ENCODE measurements at places on chromosomes 3 and 15.

- DNase-seq, result no peak
These were observed 3.0 kb downstream of the HDC start for GRCh38 chr15:50262533-50262932.

DNA sequence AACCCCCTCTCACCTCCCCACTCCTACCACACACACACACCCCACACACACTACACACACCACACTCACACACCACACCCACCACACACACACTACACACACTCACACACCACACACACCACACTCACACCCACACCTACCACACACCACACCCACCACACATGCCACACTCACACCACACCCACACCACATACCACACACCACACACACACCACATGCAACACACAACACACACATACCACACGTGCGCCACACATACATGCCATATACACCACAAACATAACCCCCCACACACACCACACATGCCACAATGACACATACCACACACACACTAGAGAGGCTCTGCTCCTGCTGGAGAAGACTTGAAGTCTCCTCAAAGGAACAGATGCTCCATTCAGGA lies 5.9 kb upstream of the ITPKA start:
- DNase-seq, result no peak

- no peak for DNase-seq
These were observed 34.7 kb upstream of the GCSAM start for GRCh38 chr3:112167758-112168157.

DNA sequence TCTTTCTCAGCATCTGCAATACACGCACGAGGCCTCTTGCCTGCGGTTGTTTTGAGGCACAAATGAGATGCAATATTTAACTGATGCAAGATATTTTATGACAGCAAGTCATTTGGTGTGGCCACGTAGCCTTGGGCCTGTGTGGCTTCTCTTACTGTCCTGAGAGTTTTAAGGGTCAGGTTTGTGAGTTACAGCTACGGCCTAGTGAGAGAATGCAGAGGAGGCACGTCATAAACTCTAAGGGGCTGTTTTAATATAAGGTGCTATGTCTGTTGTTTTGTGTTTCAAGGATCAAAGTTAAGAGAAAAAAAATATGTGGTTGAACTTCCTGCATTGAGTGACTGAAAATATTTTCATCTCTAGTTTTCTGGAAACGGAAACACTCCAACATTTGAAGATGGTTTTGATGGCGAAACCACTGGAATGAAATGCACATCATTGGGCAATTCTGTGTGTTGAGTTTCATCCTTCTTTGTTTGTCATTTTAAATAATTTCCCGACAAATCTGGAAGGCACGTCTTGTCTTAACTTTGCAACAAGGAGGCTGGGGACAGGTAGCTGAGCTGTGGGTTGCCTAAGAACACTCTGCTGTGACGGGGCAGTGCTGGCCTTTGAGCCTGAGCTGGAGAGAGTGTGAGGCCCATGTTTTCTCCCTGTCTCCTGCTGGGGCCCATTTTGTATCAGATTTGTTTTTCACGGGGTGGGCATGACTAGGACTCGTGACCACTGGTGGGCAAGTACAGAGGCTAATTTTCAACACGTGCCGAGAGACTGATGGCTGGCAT lies 5.1 kb downstream of the APBA2 start:
- no peak for DNase-seq

GRCh38 chr3:179179256-179179655 lies 31.1 kb downstream of the PIK3CA start:
- no peak for DNase-seq

DNA sequence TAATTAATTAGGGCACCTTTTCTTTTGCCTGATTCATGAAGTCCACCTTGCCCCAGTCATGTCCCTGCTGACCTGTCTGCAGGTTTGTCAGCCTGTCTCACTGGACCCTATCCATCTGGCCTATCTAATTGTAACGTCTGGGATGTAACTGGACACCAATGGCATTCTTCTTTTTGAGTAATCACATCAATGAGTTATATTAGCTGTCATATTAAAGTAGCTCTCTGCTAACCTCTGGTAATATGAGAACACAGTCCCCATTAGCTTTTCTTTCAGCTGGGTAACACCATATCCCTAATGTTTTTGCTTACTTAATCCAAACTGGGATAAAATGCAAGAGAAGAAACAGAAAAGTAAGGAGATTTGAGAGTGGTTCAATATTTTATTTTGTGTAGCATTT lies 166.2 kb upstream of the VEPH1 start:
- DNase-seq, result no peak

- peak; percentile 18 for DNase-seq
These were observed 1.7 kb downstream of the RAB11A start for GRCh38 chr15:65870889-65871533.

DNA sequence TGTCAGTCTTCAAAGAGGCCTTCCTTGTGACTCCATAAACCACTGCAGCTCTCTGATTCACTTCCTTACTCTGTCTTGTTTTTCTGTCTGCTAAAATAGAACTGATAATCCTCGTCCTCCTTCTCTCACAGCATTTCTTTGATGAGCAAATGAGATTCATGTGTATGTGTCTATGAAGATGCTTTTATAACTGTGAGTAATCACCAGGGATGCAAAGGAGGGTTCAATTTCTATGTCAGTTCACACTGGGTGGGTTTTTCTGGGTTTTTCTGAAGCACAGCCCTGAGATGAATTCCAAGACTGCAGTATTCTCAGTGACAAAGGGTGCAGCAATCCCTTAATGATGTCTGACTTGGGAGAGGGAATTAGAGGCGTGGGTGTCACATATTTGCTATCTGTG lies 746.6 kb upstream of the CFAP20DC start:
- no peak for DNase-seq

GRCh38 chr3:99366663-99367429 lies 271.5 kb upstream of the COL8A1 start:
- no peak for DNase-seq

DNA sequence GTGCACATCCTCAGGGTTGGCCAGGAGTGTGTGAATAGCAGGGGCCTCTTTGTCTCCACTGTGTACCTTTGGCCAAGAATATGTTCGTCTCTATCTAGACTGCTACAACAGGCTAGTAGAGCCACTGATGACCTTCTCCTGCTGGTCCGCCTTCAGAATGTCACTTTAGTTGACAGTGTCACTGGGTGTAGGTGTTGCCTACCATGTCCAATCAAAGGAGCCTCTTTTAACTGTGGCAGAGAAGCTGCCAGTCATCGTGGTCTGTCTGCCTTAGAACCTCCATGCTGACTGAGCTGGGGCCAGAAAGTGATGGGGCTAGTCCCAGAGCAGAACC lies 40.1 kb downstream of the OXSR1 start:
- DNase-seq, result no peak

GRCh38 chr15:27797765-27798164 lies 301.4 kb downstream of the OCA2 start:
- DNase-seq, result no peak

DNA sequence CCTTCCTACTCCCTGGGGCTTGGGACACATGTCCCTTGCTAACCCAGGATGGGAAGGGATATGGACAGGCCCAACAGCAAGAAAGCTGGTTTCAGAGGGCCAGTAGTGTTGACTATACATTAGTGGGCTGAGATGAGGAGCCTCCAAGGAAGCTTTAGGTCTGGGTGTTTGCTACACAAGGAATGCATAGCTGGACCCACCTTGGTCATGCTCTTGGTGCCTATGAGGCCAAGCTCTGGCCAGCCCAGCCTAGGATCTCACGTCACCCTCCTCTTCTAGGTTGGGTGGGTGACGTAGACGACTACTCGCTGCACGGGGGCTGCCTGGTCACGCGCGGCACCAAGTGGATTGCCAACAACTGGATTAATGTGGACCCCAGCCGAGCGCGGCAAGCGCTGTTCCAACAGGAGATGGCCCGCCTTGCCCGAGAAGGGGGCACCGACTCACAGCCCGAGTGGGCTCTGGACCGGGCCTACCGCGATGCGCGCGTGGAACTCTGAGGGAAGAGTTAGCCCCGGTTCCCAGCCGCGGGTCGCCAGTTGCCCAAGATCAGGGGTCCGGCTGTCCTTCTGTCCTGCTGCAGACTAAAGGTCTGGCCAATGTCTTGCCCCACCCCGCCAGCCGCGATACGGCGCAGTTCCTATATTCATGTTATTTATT lies 653 bp upstream of the WDR6 start:
- no peak for DNase-seq

DNA sequence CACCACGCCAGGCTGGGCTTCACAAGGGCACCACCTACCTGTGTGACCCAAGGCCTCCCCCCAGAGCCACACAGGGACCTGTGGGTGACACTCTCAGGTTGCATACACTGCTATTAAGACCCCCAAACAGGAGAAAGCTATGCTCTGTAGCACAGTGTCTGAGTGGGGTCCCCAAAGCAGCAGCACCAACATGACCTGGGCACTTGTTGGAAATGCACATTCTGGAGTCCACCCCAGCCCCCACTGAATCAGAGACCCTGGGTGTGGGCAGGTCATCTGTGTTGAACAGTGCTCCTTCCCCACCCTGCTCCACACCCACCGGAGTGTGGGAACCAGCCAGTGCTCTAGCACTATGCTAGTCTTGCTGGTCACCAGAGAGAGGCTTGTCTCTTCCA lies 76.1 kb downstream of the ADAMTS17 start:
- DNase-seq, result no peak

DNA sequence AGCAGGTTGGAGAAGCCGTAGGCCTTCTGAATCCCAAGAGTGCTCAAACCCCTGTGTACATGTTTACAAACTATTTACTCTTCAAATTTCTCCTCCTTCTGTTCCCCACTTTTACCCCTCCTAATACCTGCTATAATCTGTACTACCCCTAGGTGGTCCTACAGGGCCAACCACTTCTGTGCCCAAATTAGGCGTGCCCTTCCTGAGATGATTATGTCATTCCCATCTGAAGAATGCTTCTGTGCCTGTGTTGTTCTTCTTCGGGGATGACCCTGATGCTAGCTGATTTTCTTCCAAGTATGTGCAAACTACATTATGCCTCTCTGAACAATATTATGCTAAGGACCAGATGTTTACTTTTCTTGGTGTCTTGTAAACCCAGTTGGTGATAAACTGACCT lies 20.5 kb downstream of the RBP2 start:
- no peak for DNase-seq

GRCh38 chr3:88369337-88369736 lies 219.6 kb downstream of the C3orf38 start:
- DNase-seq, result no peak

DNA sequence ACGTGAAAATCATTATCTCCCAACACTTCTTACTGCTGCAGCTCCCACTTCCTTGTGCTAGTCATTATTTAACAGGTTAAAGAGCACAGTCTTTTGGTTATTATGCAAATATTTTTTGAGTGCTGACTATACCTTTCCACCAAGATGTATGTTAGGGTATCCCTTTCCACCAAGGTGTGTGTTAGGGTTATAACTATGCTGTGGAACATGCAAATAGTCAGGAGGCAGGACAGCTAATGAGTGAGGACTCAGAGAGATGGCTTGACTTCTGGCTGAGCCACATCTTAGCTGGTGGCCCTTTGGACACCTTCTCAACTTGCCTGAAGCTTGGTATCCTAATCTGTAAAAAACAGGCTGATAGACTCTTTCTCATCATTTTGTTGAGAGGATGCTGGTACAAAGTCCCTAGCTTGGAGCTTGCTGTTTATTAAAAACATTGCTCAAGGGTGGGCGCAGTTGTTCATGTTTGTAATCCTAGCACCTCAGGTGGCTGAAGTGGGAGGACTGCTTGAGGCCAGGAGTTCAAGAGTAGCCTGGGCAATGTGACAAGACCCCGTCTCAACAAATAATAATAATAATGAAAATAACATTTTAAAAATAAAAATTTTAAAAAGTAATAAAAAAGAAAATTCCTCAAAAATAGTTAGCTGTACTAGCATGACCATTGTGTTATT lies 160.5 kb upstream of the ADAMTS9 start:
- no peak for DNase-seq

DNA sequence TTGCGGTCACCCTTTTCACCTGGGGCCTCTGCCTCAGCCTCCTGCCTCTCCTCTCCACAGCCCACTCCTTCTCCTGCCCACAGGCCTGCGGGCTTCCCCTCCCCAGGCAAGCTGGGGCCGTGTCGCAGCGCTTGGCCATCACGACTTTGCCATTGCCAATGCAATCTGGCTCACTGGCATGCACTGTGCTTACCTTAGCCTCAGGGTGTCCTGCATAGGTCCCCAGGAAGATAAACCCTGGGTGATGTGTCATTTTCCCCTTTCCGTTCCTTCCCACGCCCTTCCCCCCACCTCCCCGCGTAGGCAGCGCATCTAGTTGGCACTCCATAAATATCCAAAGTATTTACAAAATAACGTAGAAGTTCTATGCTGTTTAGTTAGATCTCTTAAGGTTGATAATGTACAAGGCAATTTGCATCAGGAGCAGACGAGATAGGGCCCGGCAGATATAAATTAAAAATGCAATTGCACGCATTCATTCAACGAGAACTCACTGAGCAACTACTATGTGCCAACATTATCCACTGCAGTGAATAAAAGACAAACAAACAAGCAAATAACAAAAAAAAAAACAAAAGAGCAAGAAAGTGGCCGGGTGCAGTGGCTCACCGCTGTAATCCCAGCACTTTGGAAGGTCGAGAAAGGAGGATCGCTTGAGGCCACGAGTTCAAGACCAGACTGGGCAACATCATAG lies 973 bp upstream of the COPG1 start:
- DNase-seq, result no peak

- no peak for DNase-seq
These were observed 244.1 kb downstream of the CNTN3 start for GRCh38 chr3:74370342-74370741.

DNA sequence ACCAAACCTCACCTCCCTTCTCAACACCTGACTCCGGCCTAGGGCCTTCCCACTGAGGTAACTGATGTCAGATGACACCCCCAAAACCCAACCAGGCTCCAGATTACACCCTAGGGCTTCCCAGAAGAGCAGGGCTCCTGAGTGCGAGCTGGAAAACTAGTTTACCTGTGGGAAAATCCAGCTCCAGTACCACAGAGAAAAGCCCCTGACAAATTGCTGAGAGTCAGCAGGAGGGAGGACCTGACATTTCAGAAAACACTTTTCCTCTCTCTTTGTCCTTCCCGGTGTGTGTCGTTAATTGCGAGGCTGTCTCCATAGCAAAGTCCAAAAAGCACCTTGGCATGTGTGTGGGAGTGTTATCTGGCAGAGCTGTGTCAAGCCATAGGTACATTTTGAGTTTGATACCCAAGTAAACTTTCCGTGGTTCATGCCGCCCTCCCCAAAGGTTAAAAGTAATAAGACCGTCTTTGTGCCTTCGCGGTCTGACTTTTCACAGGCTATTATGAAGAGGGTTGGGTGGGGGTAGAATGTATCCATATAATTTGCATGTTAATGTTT lies 79.8 kb upstream of the FNDC3B start:
- DNase-seq, result peak; percentile 63
